Activated CD4-positive, alpha-beta T cell treated with anti-CD3 and anti-CD28 coated beads, Interleukin-2, amount 50 U/mL, for 16 hours (primary cell): ENCODE measurements at places on chromosomes 3 and 15.
A peak's percentile ranks its signal among the peaks of the same experiment; 100 is the strongest.

- no peak for DNase-seq
Observed at GRCh38 chr3:16825617-16826204, 59.0 kb upstream of the PLCL2 start.

GRCh38 chr3:54985856-54986255 lies 58.0 kb upstream of the LRTM1 start:
- DNase-seq, result no peak

- no peak for DNase-seq
Observed at GRCh38 chr3:48184299-48184698, 3.9 kb downstream of the CDC25A start.

GRCh38 chr15:77508541-77509243 lies 88.0 kb downstream of the HMG20A start:
- DNase-seq, result no peak

DNA sequence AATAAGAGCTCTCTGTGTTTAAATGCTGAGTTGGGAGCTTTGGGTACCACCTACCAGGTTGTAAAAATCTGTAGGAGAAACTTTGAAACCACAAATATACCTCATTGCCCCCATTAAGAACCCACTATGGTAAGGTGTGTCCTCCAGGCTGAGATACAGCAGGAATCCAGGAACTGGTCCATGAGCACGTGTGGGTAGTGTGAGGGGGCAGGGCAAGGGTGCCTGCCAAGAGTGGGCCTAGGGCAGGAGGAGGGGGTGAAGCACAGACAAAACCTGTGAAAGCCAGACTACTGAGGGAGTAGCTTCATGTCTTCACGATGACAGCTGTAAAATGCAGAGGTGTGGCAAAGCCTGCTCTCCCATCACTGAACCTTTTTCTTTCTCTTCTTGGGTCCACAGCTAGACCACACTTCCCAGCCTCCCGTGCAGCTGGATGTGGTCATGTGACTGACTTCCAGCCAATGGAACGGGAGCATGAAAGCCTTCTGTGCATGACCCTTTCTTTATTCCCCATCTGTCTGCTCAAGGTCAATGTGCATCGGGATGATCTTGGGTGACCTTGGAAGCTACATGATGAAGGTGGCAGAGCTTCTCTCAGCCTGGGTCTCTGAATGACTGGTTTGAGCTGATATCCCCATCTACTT lies 51.1 kb upstream of the POMGNT2 start:
- no peak for DNase-seq

DNA sequence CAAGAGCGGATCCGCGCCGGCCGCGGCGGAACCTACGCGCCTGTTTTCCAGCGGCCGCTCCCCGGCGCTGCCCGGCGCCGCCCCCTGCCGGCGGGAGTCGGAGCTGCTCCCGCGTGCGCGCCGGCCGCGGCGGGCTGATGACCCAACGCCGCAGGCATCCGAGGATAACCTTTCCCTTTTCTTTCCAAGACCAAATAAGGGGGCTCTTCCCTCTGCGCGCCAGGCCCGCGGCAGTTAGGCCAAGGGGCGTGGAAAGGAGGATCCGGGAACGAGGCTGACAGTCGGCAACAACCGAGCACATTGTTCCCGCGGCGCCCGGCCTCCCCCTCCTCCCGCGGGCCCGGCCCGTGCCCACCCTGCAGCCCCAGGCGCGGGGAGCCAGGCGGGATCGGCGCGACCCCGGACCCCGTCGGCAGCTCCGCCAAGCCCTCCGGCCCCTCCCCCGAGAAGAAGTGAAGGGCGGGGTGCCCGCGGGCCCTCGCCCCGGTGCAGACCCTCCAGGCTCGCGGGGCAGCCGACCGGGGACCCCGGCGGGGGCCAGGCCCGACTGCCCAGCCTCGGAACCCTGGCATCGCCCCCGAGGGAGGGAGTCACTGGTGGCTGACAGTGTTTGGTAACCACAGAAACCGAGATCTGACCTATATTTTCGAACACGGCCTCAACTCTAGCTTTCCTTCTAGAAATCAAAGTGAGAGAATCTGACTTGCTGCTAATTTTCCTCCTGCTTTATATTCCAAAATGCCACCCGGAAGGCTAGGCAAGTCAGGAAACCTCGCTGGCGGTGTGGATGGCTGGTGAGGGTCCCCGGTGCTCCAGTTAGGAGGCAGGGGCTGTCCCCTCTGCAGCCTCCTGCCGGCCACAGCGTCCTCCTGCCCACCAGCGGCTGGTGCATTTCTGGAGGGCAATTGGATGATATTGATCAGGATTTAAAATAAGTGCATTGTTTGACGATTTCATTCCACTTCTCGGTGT lies 45.6 kb upstream of the SYNM start:
- DNase-seq, result peak; percentile 49

GRCh38 chr3:150942221-150942620 lies 30.3 kb downstream of the CLRN1 start:
- no peak for DNase-seq

DNA sequence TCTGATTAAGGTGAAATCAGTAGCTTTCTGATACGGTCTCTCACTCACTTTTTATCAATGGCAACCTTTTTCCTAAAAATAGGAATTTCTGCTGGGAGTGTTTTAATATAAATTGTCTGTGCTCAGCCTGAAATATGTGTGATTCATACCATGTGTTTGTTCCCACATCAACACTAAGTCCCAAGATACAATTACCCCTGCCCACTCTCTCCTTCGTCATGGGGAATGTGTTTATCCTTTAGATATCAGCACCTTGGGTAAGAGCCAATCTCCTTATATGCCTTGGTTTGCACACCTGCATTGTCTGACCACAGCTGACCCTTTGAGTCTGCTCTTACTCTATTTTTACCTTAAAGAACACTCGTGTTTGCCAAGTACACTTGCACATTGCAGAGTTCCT lies 356.4 kb downstream of the LPP start:
- no peak for DNase-seq

DNA sequence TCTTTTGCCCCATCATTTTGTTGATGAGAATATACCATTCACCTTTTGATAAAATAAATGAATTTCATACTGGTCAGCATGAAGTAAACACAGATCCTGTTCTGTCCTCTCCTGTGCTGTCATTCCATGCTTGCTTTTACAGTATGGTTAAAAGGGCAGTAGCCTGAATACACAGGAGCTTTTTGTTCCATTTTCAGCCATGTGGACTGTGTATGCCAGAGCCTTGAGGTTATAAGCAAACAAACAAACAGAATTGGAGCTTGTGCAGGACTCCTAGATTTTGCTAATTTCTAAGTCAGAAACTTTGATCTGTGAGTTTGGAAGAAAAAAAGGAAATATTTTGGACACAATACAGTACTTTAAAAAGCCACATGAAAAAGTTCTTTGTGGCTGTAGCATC lies 91.9 kb downstream of the LRRC28 start:
- DNase-seq, result no peak

DNA sequence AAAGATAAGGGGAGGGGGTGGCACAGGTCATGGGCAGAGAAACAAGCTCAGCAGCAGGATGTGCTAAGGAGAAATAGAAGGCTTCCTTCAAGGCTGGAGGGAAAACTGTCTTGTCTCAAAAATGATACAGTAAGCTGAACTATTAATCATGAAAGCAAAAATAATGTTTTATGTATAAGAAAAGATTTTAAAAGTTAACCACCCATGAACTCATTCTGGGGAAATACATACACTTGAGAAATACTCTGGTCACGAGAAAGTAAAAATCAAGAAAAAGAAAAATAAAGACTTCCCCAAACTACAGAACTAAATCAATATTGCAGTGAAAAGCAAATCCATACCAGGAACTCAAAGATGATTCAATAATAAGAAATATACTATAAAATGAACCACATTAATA lies 80.7 kb downstream of the KLF13 start:
- DNase-seq, result no peak

DNA sequence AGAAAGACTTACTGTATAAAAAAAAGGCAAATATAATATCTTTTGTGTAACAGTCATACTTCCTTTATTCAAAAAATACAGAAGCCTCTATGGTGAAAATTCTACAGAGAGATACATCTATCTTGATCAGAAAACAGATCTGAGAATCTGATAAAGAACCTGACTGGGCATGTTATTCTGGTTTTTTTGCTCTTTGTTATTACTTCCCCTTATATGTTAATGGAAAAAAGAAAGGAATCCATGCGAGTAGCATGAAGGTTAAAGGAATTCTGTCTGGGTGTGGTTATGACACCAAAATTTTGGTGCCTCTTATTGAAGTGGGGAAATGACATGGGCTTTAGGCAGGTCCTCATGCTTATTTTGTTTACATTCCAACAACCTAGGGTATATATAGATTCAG lies 81.7 kb downstream of the BCHE start:
- DNase-seq, result no peak

DNA sequence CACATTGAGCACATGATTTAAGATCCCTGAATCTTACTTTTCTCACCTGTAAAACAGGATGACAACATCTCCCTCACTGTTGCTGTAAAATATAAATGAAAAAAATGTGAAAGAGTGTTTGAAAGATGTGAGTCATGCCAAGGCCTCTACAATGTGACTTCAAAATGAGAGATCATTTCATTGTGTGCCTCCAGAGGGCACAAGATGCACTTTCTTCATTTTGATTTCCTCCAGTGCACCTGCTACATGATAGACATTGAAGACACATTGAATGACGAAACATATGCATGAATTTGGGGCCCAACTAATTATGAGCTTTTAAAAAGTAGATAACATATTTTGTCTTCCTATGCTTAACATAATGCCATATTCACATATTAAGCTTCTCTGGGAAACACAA lies 170.3 kb downstream of the MOBP start:
- DNase-seq, result peak; percentile 24

DNA sequence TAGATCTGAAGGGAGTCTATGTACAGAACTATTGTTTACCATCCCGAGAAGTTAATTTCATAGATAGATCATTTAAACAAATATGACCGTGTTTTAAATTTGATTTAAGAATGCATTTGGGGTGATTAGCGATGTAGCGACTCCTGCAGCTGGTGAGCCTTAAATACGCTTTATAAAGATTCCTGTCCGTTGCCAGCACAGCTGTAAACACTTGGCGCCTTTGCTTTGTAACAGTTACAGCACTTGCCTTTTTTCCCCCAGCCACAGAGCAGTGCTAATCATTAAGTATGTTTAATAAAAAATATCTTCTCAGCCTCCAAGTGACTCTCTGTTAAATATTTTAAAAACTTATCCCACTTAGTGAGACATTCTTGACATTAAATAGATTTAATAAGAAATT lies 333.8 kb downstream of the FEZF2 start:
- no peak for DNase-seq

DNA sequence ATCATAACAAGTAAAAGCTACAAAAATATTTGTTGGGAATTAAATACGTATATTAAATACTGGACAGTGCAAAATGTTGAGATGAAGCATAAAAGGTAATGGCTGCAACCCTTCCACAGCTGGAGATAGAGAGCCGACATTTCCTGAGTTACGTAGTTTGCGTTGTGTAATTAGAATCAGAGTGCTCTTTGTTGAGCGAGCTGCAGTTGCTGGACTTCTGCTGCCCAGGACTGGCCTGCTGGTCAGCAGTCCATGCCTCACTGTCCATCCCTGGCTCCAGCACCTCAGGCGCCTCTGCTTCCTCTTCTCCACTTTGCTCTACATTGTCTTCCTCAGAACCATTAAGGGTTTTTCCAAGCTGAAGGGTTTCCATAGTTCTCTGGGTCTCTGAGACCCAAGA lies 28.4 kb upstream of the SHC4 start:
- no peak for DNase-seq

GRCh38 chr3:12437861-12438260 lies 46.4 kb upstream of the TSEN2 start:
- DNase-seq, result no peak

DNA sequence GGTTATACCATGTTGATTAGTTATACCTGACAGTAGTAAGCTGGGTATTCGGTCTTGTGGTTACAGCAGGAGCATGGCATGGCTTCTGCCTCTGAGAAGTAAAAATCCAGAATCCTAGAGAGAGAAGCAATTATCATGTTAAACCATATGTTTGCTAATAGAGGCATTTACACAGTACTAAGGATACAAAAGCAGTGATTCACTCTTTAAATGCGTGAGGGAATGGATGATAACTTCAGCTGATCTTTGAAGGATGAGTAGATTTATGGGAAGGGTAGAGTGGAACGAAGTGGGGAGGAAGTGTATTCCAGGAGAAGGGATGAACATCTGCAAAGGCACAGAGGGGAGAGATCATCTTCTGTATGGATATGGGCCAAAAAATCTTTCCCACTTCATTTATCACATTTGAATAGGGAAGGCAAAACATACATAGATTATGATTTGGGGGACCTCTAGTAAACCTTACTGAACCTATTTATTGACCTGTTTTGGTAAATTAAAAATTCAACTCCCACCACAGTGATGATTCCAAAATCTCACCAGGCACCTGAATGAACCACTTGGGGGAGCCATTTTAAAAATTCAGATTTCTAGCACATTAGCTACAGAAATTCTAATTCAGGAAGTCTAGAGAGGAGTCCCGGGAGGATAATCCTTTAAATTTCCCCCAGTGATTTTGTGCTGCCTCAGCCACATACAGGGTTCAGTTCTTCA lies 35.1 kb downstream of the IGSF10 start:
- no peak for DNase-seq

DNA sequence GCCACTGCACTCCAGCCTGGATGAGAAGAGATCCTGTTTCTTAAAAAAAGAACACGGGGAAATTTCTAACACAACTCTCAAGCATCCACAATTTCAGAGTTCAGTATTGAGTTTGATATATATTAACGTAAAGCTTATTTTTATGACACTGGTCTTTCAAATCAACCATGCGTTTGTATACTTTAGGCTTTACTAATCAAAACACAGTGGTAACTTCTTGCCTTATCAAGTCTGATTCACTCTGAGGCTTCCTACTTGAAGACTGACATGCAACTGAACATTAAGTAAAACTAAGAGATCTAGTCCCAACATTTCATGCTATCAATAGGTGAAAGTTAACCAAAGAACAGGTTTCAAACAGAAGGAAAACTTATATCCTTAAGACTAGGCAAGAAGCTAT lies 46.7 kb downstream of the PRTG start:
- DNase-seq, result no peak

DNA sequence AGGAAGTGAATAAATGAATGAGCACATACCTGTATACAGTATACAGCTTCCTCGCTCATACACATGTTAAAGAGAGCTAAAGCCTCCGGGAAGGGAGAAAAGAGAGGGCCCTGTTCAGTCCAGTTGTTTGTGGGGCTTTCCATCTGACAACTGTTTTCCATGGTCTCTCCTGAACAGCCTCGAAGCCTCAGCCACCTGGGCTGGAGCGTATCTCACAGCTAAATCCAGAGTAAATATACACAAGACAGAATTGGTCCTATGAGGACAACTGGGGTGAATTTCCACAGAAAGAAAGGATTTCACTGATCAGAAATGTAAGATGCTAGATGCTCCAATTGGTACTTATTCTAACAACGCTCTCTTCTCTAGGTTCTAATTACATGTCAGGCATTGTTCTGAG lies 103.5 kb downstream of the LIPC start:
- no peak for DNase-seq

GRCh38 chr3:28577941-28578500 lies 229.4 kb upstream of the AZI2 start:
- DNase-seq, result no peak
